ENCODE measurements at places on chromosomes 5 and 9. TPM values are rescaled to one million over a fixed set of nuclear protein-coding genes. Genes with fewer than 3 reads are reported as not detected.

GRCh38 chr9:38406476-38407186 is 14.1 kb downstream of the ALDH1B1 start:
- DNase-seq, result no peak

GRCh38 chr5:109947667-109948066 is 257.9 kb downstream of the MAN2A1 start:
- no peak for DNase-seq

DNA sequence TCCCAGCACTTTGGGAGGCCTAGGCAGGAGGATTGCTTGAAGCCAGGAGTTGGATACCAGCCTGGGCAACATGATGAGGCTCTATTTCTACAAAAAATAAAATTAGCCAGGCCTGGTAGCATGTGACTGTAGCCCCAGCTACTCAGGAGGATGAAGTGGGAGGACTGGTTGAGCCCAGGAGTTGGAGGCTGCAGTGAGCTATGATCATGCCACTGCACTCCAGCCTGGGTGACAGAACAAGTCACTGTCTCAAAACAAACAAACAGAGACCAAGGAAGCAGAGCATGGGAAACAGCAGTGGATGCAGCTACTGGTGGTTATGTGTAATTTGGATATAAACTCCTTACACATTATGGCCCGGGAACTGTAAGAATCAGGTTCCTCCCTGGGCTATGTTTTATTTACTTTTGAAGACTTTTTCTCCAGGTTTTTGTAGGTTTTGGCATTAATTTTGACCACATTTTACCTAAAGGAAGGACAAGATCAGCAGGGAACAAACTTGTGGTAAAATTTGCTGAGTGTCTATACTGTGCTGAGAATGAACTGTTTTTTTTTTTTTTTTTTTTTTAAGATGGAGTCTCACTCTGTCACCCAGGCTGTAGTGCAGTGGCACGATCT is 8.3 kb downstream of the KIF2A start:
- DNase-seq, result no peak

DNA sequence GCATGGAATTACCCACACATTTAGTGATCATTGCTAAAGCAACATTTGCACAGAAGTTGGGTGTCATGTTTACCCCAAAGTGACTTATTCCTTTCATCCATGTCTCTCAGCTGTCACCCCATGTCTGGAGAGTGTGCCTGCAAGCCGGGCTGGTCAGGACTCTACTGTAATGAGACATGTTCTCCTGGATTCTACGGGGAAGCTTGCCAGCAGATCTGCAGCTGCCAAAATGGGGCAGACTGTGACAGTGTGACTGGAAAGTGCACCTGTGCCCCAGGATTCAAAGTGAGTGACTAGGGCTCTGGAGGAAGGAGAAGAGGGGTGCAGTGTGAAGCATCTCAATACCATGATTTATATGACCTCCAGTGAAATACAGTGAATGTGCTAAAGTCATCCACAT is 99.9 kb upstream of the PRRC1 start:
- DNase-seq, result no peak

- no peak for DNase-seq
These were observed 597.8 kb downstream of the EFNA5 start for GRCh38 chr5:107072967-107073366.

Gene CLK4
- total RNA-seq, result 26.3 TPM

GRCh38 chr9:128001151-128001778 is 20.5 kb upstream of the EEIG1 start:
- no peak for DNase-seq

DNA sequence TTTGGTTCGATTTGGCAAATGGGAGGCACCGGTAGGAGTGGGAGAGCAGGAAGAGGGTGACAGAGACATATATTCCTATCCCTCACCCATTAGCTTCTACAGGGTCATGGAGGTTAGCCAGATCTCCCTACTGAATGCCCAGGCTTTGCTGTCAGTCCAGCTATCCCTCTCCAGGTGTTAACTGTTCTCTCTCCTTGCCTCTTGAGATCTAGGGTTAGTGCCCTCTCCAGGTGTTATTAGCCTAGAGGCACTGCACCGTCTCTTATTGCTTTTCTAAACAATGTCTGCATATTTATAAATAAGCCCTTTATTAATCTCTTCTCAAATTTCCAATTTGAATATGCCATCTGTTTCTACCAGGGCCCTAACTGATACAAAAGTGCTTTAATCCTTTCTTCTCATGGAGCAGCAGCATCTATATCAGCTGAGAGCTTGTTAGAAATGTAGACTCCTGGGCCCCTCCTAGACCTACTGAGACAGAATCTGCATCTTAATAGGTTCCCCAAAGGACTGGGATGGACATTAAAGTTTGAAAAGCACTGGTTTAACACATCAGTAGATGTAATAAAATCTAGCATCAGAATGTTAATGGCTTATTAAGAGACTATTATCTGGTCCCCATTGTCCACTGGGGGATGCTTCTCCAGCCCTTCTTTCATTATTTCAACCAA is 322.5 kb upstream of the SLC24A2 start:
- no peak for DNase-seq

- DNase-seq, result no peak
These were observed 59.4 kb upstream of the ICE1 start for GRCh38 chr5:5363045-5363444.

DNA sequence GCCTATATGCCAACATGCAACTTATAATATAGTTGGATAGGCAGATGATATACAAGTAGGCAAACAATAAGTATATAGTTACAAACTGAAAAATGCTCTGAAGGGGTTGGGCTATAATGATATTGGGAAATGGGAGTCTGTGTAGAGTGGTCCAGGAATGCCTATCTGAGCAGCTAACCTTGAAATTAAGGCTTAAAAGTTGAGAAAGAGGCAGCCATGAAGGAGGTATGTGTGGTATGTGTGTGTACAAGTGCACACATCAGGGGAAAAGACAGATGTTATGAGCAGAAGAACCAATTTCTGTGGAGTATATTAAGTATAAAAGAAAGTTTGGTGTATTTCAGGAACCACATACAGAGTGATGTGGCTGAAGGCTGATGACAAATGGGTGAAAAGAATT is 154.9 kb upstream of the PAPPA start:
- DNase-seq, result no peak

All from aorta (tissue), 5 donors.